Cerebellar cortex (tissue), 1 donor: ENCODE measurements at places on chromosomes 3 and 15.

DNA sequence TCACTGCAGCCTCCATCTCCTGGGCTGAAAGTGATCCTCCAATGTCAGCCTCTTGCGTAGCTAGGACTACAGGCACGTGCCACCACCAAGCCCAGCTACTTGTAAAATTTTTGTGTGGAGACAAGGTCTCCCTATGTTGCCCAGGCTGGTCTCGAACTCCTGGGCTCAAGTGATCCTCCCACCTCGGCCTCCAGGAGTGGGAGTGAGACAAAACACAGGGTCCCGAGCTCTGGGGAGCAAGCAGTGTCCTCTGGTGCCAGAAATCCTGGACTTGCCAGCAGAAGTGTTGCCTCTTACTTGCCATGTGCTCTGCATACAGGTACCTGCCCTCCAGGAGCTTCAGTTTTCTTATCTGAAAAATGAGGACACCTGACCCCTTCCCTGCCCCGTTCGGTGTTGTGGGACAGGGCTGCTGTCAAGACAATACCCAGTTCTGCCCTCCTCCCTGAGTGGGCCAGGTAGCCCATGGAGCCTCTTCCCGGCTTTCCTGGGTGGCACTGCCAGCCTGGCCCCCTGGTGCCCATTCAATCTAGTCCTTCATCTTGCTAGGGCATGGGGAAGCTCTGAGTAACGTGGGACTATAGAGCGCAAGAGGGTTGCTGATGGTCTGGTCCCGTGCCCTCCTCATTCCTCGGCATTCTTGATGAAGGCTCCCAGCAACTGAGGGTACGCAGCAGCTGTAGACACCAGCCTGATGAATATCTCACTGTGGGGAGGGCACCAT is 164.6 kb downstream of the GOLGA6L4 start:
- DNase-seq = no peak

- no peak for DNase-seq
These were observed 31.2 kb downstream of the TGM4 start for GRCh38 chr3:44905446-44906157.

GRCh38 chr3:19948226-19948591 is 1.3 kb downstream of the RAB5A start:
- DNase-seq = no peak

- DNase-seq = no peak
These were observed 133.8 kb upstream of the NAALADL2 start for GRCh38 chr3:174725303-174725702.
